Central memory CD8-positive, alpha-beta T cell (primary cell): ENCODE measurements at places on chromosomes 5 and 9.

- peaks cover 17% of the 10 kb centered on the region for H3K4me1 ChIP-seq
- H3K27ac ChIP-seq = no peak overlapping the region
- H3K27me3 ChIP-seq = peaks cover 35% of the 10 kb centered on the region
- no peak for DNase-seq
Observed at GRCh38 chr5:151617841-151618710, 26.9 kb upstream of the FAT2 start.

DNA sequence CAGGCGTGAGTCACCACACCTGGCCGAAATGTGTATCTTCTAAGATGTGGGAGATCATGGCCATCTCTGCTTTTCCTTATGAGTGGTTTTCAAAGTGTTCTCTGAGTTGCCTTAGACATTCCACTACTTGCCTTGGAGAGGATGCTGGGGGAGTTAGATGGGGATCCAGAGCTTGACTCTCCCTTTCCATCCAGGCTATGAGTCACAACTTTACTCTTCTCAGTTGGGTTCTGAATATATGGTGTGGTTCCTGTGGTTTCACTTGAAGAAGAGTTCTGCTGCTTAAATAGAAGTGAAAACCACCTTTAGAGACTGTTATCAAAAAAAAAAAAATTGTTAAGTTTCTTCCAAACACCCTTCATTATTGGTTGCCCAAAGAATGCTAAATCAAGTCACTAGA is 217.6 kb downstream of the ZNF608 start:
- no peak overlapping the region for H3K27ac ChIP-seq
- no peaks in the 10 kb centered on the region for H3K4me1 ChIP-seq
- H3K27me3 ChIP-seq = no peaks in the 10 kb centered on the region
- no peak for DNase-seq
- H3K4me3 ChIP-seq = no peak overlapping the region
- no peaks in the 10 kb centered on the region for H3K36me3 ChIP-seq

DNA sequence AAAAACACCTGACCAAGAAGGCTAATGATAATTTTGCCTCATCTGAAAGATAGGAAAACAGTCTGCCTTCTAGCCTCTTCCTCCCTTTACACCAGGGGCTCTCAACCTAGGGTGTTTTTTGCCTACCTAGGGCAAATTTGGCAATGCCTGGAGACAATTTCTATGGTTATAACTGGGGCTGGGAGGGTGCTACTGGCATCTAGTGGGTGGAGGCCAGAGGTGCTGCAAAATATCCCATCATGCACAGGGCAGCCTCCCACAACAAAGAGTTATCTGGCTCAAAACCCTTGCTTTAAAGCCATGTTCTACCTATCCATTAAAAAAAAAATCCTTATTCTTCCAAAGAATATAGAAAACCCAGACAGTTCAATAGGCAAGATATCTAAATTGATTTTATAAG is 45.0 kb upstream of the NR3C1 start:
- H3K4me3 ChIP-seq = no peak overlapping the region
- peaks cover 3% of the 10 kb centered on the region for H3K36me3 ChIP-seq
- DNase-seq = no peak
- H3K27ac ChIP-seq = no peak overlapping the region
- H3K4me1 ChIP-seq = peaks cover 5% of the 10 kb centered on the region
- H3K27me3 ChIP-seq = no peaks in the 10 kb centered on the region

GRCh38 chr9:129623331-129623730 is 2.4 kb upstream of the C9orf50 start:
- peaks cover 20% of the 10 kb centered on the region for H3K36me3 ChIP-seq
- H3K4me1 ChIP-seq = peaks cover 24% of the 10 kb centered on the region
- no peak for DNase-seq
- no peak overlapping the region for H3K27ac ChIP-seq
- no peak overlapping the region for H3K4me3 ChIP-seq

DNA sequence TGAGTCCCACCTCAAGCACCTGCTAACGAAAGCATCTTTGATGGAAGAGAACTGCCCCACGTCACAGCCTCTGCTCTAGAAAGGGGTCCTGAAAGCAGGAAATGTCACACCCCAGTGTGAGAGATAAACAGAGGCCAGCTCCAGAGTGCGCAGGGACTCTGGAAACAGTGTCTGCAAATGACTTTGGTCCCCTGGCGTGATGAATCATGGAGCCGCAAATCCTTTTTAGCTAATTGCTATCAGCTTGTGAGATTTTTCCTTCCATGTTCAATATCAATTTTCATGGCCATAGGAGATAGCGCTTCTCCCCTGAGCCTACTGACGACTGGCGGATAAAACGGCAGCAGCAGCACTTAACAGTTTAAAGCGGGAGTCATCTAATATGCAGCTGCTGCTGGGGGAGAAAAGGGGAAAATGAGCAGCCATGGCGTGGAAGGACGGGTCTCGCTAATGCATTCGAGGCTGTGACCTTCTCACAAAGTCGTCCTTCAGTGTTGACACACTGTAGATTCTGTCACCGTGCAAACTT is 209.6 kb upstream of the IRX1 start:
- H3K4me1 ChIP-seq = no peaks in the 10 kb centered on the region
- no peak overlapping the region for H3K27ac ChIP-seq
- no peaks in the 10 kb centered on the region for H3K36me3 ChIP-seq
- DNase-seq = no peak
- H3K27me3 ChIP-seq = no peaks in the 10 kb centered on the region

GRCh38 chr9:136942881-136943230 is 1.7 kb downstream of the FBXW5 start:
- peaks cover 12% of the 10 kb centered on the region for H3K4me1 ChIP-seq
- H3K4me3 ChIP-seq = peak overlapping the region; percentile 80
- no peaks in the 10 kb centered on the region for H3K27me3 ChIP-seq
- H3K36me3 ChIP-seq = peaks cover 41% of the 10 kb centered on the region
- no peak overlapping the region for H3K27ac ChIP-seq

DNA sequence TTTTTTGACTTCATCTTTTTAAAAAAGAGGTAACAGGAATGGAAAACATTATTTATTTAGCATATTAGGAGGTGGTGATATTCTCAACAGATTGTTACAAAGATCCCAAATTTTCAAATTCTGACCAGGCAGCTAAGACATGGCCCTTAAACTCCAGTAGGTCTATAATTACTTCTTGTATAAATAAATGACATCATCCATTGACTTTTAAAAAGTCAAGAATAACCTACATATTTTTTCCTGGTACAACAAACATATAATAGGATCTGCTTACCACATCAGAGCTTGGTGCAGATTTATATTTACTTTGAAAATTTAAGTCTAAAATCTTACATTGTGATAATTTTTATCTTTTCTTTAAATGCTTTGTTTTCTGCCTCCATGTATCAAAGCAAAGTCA is 92.2 kb upstream of the TRPM3 start:
- no peak overlapping the region for H3K27ac ChIP-seq
- H3K36me3 ChIP-seq = peaks cover 2% of the 10 kb centered on the region
- no peak overlapping the region for H3K4me3 ChIP-seq
- H3K27me3 ChIP-seq = no peaks in the 10 kb centered on the region
- no peaks in the 10 kb centered on the region for H3K4me1 ChIP-seq

GRCh38 chr9:113341712-113342410 is 1.8 kb upstream of the WDR31 start:
- H3K27me3 ChIP-seq = peaks cover 10% of the 10 kb centered on the region
- H3K4me3 ChIP-seq = peak overlapping the region; percentile 23
- peaks cover 12% of the 10 kb centered on the region for H3K4me1 ChIP-seq
- no peak overlapping the region for H3K27ac ChIP-seq
- DNase-seq = no peak
- peaks cover 3% of the 10 kb centered on the region for H3K36me3 ChIP-seq

DNA sequence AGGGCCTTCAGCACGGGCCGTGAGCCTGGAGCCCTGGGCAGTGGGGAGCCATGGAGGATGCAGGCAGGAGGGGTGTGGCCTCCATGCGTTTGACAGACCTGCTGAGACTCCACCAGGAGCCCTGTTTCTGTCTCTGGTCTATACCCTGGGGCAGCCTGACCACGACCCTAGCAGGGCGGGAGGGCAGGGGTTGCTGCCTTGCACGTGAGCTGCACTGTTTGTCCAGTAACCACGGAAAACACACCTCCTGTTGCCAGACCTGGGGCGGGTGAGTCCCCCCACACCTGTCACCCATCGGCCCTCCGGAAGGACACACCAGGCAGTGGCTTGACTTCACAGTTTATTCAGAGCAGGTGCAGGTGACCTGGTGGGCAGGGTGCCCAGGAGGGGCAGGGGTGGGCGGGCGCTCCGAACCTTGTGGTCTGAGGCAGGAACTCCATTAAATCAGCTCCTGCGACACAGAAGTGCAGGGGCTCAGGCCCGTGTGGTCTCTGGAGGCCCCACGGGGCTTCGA is 3.9 kb downstream of the LCN8 start:
- no peak for DNase-seq
- H3K27ac ChIP-seq = no peak overlapping the region
- peaks cover 3% of the 10 kb centered on the region for H3K36me3 ChIP-seq
- H3K4me1 ChIP-seq = no peaks in the 10 kb centered on the region
- no peak overlapping the region for H3K4me3 ChIP-seq

DNA sequence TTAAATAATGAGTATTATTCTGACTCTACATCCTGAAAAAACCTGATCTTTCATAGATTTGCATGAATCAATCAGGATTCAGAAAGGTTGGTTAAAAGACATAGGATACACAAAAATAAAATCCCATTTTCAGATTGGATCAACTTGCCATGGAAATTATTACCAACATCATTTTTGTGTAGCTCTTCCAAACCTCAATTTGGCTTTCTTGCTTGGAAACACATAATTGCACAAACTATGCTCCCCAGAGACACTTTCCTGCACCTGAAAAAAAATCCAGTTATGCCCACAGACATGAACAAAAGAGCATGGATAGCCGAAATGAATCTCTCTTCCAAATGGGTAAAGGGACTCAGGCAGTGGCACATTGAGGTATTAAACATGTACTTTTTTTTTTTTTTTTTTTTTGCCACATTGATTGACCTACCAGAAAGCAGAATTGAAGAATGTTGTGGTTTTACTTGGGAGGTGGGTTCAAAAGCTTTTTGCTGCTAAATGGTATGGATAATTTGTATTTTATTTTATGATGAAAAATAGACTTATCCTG is 135.4 kb upstream of the FBN2 start:
- H3K27ac ChIP-seq = no peak overlapping the region
- H3K4me1 ChIP-seq = no peaks in the 10 kb centered on the region
- peaks cover 9% of the 10 kb centered on the region for H3K27me3 ChIP-seq
- no peak for DNase-seq
- H3K4me3 ChIP-seq = no peak overlapping the region
- H3K36me3 ChIP-seq = no peaks in the 10 kb centered on the region

- H3K27ac ChIP-seq = no peak overlapping the region
- no peaks in the 10 kb centered on the region for H3K36me3 ChIP-seq
- H3K4me3 ChIP-seq = no peak overlapping the region
Observed at GRCh38 chr5:81895307-81895706, 76.5 kb upstream of the ATG10 start.

DNA sequence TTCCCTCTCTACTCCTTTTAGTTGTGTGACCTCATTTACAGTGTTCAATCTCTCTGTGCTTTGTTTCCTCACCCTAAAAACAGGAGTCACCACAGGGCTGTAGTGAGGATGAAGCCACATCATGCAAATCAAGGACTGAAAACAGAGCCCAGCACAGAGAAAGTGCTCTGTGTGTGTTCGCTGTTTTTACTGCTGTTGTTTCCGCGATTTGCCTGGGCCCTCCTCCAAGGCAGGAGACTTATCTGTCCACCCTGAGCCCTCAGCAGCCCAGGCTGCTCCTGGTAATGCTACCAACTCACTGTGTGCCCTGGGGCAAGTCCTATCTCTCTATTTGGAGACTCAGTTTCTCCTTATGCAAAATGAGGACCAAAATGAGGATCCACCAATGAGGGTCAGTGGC is 87.2 kb upstream of the NEURL1B start:
- H3K36me3 ChIP-seq = no peaks in the 10 kb centered on the region
- peaks cover 50% of the 10 kb centered on the region for H3K27me3 ChIP-seq
- H3K27ac ChIP-seq = no peak overlapping the region
- no peak overlapping the region for H3K4me3 ChIP-seq
- DNase-seq = no peak
- no peaks in the 10 kb centered on the region for H3K4me1 ChIP-seq

DNA sequence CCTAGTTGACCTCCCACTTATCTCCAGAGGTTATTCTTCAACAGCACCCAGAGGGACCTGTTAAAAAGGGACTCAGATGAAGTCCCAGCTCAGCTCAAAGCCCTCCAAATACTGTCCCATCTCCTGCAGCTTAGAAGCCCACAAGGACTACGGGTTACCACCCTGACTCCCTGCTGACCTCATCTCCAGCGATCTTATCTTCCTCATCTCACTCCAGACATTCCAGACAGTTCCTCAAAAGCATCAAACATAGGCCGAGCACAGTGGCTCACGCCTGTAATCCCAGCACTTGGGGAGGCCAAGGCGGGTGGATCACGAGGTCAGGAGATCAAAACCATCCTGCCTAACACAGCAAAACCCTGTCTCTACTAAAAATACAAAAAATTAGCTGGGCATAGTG is 263.8 kb upstream of the TLE4 start:
- H3K4me1 ChIP-seq = no peaks in the 10 kb centered on the region
- no peak overlapping the region for H3K4me3 ChIP-seq
- peaks cover 7% of the 10 kb centered on the region for H3K27me3 ChIP-seq
- no peaks in the 10 kb centered on the region for H3K36me3 ChIP-seq
- H3K27ac ChIP-seq = no peak overlapping the region
- DNase-seq = no peak

- peaks cover 31% of the 10 kb centered on the region for H3K4me1 ChIP-seq
- H3K27ac ChIP-seq = no peak overlapping the region
- H3K4me3 ChIP-seq = no peak overlapping the region
- H3K36me3 ChIP-seq = peaks cover 16% of the 10 kb centered on the region
- DNase-seq = no peak
- H3K27me3 ChIP-seq = no peaks in the 10 kb centered on the region
Observed at GRCh38 chr5:177176175-177176711, 42.7 kb downstream of the NSD1 start.

- no peak overlapping the region for H3K27ac ChIP-seq
- H3K4me1 ChIP-seq = no peaks in the 10 kb centered on the region
- H3K4me3 ChIP-seq = no peak overlapping the region
- no peak for DNase-seq
- H3K27me3 ChIP-seq = no peaks in the 10 kb centered on the region
Observed at GRCh38 chr5:75885849-75886596, 168.8 kb upstream of the POC5 start.

- no peak overlapping the region for H3K27ac ChIP-seq
- no peak for DNase-seq
- no peaks in the 10 kb centered on the region for H3K27me3 ChIP-seq
- H3K4me1 ChIP-seq = peaks cover 26% of the 10 kb centered on the region
Observed at GRCh38 chr5:80125022-80125961, 90.1 kb downstream of the THBS4 start.
